ENCODE measurements at places on chromosomes 6 and 20.
A peak's percentile ranks its signal among the peaks of the same experiment; 100 is the strongest.

DNA sequence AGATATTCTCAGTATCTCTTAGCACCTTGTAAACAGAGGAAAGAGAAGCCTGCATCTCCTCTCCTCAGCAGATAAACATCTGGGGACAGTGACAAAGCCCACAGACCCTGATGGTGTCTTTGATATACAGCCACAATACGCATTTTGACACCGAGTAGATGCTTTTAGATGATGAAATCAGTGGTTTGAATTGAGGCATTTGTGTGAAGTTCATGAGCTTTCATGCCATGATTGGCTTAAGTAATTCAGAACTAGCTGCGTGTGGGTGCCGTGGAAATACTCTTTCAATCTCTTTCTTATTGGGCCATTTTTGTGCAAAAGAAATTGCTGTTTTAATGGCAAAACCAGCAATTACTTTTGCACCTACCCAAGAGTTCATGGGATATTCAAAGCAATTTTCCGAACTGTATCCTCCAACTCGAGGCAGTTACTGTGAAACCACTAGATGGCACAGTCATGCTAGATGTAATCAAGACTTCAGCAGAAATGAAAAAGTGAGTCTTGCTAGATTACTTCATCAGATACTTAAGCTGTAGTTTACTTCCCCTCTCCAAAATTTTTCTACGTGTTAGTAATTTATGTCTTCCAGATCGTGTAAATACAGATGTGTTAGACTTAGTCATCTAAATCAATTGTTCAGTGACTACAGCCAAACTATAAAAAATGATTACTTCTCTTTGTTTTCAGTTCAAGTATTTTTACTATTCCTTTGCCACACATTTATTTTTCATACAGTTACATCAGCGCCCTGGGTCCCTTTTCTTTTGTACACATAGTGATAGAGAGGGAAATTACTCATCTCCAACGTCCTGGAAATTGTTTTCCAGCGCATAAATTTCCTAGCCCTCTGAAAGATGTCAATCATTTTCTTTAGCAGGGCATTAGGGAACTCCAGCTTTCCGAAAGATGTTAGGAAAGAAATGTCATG is 49.4 kb downstream of the IYD start:
- DNase-seq: peak; percentile 88

DNA sequence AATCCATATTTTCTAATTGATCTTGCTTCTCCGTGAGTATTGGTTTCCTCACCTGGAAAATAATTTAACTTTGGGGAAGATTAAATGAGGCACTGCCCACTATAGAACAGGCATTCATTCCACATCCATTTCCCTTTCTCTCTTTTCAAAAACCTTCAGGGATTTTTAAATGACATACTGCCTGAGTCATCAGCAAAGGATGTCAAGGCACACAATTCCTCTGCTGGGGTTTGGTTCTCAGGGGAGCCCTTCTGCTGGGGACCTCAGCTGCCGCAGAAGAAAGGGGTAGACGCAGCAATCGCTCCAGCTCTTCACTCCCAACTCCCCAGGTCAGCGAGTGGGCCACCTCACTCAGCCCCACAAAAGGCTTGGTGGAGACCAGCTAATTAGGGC is 90.7 kb upstream of the BACH2 start:
- no peak for DNase-seq

DNA sequence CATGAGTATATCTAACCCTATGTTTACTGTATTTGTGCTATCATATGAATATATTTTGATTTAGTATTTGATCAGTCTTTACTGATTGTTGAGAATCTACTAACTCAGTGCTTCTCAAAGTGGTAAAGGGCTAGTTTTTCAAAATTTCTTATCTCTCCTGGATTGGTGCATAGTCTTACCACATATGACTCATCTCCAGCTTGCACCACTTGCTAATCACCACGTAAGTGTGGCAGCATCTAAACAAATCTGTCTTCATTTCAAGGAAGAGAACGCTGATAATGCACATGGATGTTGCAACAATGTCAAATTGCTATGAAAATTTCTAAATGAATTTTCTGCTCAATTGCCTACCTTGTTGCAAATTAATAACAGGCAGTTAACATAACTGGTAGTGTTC is 299.5 kb downstream of the PAX1 start:
- DNase-seq: no peak

DNA sequence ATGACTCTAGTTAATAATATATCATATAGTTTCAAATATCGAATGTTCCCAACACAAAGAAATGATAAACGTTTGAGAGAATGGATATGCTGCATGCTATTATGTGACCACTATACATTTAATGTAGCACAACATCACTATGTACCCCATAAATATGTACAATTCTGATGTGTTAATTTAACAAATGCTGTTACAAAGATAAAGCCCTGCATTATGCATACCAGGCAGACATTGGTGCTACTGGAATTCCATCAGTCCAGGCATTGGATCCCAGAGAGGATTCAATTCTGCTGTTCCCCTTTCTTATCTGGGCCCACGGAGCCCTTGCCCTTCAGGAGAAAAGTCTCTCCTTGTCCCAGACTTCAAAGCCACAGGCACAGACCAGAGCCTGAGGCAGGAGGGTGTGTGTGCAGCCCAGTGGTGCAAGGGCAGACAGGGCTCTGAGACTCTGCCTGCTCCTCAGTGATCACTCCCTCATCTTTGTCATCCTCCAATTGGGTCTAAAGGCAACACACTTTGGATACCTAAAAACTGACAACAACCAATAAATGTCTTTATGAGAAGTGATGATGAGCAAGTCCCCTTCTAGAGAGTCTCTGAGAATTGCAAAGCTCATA is 45.2 kb downstream of the PSMG4 start:
- no peak for DNase-seq

DNA sequence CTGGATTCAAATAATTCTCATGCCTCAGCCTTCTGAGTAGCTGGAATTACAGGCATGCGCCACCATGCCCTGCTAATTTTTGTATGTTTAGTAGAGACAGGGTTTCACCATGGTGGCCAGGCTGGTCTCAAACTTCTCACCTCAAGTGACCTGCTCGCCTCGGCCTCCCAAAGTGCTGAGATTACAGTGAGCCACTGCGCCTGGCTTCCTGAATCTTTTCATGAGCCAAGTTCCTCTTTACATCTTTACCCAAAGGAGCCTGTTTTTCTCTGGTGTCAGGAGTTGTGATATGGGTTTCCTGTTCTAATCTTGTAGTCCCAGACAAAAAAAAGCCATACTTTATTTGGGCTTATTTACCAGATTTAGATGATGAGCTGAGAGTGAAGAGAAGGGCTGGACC is 34.4 kb downstream of the PCNA start:
- DNase-seq: no peak

GRCh38 chr6:62819640-62820039 is 391.6 kb upstream of the FKBP1C start:
- no peak for DNase-seq

DNA sequence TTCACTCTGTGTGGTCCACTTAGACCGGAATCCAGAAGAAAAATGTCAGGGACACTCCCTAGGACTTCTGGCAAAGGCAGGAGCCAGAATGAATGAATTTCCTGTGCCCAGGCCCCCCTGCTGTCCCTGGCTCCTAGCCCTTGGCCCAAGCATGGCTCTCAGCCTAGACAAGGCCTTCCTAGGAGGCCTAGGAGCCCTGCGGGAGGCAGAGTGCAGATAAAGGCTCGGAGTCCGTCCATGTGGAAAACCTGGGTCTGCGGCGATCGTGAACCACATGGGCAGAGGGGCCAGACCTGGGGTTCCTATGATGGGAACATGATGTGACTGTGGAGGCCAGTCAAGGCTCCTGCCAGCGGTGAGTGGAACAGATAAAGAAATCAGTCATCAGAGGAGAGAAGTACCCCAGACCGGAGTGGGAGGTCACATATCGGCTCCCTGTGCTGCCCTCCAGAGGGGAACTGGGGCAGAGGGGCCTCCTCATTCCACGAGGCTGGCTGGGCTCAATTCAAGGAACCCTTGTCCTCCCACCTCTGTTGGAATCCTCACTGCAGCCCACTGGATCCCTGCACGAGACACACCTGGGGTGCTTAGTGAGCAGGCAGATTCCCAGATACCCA is 5.9 kb upstream of the VSTM2L start:
- no peak for DNase-seq

- DNase-seq: peak; percentile 55
These were observed 5.8 kb upstream of the KIAA0408 start for GRCh38 chr6:127464881-127465459.

DNA sequence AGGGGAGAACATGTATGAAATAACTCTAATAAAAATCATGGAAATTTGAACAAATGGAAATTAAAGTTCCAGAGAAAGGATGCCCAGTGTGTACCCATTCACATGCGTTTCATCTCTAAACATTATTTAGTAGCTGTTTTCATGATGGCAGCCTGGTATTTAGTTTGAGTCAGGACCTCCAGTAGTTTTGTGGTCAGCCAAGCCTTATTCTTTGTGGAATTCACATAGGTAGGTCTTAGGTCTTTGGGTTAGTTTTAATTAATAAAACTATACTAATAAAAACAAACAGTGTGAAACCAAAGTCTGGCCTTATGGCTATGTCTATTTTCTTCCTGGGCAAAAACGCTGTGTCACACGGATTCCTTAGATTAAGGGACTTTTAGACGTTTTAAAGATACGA is 137.8 kb downstream of the FOXC1 start:
- no peak for DNase-seq

All from fibroblast of skin of right quadriceps (primary cell).